ENCODE measurements at places on chromosomes 4 and X.

DNA sequence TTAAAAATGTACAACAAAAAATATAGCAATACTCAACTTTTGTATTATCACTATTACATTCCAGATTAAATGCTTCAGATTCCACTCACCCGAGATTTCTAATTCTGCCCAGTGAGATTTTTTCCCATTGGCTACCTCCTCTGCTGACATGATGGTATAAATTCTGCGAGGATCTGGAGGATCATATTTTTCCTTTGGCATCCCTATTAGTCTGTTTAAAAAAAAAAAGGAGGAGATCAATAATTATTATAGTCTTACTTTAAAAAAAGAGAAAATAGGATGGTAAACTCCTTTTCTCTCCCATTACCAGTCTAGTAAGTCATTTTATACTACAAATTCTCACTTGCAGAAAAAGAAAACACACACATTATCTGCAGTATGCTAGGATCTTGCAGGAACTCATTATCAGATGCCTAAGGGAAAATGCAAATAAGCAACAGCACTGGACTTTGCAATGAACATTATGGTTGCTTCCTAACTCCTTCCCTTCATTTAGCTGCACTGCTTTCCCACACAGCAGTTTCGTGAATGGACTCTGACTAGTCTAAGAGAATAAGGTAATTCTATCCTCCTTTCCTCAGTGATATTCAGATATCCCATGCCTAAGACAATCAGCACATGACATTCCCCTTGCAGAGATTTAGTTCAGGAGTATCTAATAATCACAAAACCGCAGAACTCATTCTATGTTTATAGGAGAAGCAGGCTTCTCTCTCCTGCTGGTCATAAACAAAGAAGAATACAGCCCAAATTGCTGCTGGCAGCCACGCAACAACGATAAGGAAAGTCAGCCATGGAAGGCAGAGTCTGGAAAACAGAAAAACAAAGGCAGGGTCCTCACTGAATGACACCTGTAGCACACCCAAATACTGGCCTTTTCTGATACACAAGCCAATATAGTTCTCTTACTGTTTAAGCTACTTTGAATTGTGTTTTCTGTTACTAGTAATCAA lies 42.7 kb downstream of the CNOT6L start:
- DNase-seq, result no peak

GRCh38 chr4:39362827-39363226 lies 3.3 kb downstream of the RFC1 start:
- DNase-seq, result no peak

- no peak for DNase-seq
These were observed 75.7 kb downstream of the HTRA3 start for GRCh38 chr4:8345053-8345945.

GRCh38 chr4:14182148-14182547 lies 554.6 kb upstream of the BOD1L1 start:
- DNase-seq, result no peak

GRCh38 chr4:100372432-100372831 lies 145.4 kb downstream of the EMCN start:
- no peak for DNase-seq

- DNase-seq, result peak; percentile 23
These were observed 118.2 kb upstream of the IQCM start for GRCh38 chr4:149933883-149934282.

GRCh38 chrX:117455787-117456186 lies 660.8 kb downstream of the KLHL13 start:
- DNase-seq, result no peak

DNA sequence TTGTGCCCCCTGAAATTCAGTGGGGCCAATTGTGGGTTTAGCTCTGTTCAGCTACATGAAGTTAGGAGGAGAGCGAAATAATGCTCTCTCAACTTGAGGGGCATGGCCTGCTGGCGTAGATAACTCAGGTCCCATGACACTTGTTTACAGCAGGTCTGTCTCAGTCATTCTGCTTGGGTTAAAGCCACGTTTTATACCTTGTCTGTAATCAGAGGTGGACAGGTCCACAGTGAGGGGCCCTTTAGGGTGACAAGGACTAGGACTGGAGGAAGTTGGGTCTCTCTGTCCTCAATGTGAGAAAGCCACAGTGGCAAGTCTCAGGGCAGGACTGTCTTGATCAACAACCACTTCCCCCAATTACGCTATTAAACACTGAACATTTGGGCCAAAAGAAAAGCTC lies 49.0 kb downstream of the PDHA1 start:
- DNase-seq, result no peak

GRCh38 chr4:6929812-6930464 lies 20.3 kb downstream of the TBC1D14 start:
- DNase-seq, result no peak

DNA sequence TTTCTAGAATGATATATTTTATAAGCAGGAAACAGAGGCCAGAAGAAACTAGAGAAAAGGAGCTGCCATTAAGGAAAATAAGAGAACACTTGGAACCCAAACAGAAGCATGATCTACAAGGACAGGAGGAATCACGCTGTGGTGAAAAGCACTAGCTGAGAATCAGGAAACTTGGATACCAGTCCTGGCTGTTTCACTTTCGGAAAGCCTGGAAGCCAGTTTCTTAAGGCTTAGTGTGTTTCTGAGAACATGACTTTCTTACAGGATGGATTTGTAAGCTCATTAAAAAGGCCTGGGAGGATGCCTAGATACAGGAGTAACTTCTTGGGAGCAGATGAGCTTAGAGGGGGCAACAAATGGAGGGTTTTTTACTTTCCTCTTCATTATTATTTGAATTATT lies 36.9 kb downstream of the TLL1 start:
- DNase-seq, result no peak

DNA sequence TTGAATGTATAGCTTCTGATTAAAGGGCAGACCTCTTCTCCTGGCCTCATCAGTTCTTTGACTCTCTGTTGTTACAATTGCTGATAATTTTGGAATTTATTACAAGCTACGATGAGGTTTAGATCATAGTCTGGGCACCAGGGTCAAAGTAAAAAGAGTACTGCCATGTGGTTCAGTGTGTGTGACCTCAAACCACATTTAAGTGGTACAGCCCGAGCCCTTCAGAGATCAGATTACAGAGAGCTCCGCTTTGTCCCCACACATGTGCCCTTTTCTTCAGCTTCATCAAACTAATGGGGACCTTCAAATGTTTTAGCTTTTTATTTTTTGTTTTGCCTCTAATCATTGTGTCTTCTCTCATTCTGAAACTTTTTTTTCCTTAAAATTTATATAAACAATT lies 37.1 kb downstream of the SPANXN2 start:
- no peak for DNase-seq

DNA sequence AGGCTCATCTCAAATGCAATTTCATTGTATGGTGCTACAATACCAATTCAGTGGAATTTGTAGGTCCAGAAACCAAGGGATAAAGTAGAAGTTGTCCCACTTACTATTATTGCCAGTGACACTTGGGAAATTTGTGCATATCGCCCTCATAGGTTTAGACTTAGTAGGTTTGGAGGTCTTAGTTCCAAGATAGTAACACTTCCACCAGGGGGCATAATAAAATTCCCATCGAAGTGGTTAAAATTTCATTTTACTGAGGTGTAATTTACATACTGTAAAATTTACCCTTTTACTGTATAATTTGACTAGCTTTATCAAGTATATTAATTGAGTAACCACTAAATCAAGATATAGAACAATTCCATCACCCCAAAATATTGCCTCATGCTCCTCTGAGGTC lies 174.6 kb downstream of the INPP4B start:
- no peak for DNase-seq

- no peak for DNase-seq
These were observed 6.0 kb downstream of the GRSF1 start for GRCh38 chr4:70833675-70834074.

GRCh38 chr4:128517739-128518510 lies 230.3 kb upstream of the PGRMC2 start:
- peak; percentile 88 for DNase-seq

GRCh38 chr4:111323496-111323895 lies 700.6 kb upstream of the PITX2 start:
- peak; percentile 27 for DNase-seq

GRCh38 chr4:75048208-75048879 lies 115.4 kb downstream of the PARM1 start:
- no peak for DNase-seq

DNA sequence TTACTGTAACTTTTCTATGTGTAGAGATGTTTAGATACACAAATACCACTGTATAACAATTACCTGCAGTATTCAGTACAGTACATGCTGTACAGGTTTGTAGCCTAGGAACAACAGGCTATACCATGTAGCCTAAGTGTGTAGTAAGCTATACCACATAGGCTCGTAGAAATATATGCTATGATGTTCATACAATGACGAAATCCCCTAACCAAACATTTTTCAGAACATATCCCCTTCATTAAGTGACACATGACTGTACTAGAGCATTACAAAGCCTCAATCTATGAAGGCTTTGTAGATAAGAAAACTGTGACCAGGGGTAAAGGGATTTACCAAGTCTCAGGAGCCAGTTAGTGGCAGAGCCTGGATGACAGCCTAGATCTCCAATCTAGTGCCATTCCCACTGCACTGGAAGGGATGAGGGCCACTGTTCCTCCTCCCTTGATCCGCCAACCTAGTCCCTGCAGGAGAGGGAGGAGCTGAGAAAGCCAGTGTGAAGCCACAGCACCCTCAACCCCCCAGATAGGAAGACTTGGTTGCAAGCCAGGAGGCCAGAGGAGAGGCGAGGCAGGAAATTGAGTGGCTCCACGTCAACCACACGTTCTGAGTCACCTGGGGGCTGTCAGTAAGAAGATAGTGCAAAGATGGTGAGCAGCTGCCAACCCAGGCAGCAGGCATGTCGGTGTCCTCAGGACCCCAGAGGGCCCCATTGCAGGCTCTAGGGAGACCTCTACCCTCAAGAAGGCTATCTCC lies 227.7 kb downstream of the BCOR start:
- DNase-seq, result no peak

DNA sequence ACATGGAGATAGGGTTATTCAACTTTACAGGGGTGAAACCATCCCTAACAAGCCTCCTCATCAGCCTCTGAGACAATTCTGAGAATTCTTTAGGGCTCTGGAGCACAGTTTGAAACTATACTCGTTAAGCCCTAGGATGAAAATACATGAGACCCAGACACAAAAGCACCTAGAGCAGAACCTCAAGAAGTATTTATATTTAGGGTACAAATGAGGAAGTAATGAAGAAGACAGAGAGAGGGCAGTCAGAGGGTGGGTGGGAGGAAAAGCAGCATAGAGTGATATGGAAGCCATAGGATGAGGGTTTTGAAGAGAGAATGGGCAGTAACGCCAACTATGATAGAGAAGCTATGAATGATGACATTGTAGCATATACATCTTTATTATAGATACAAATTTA lies 250.3 kb downstream of the DCLK2 start:
- DNase-seq, result no peak

- peak; percentile 24 for DNase-seq
These were observed 644.2 kb downstream of the ZNF674 start for GRCh38 chrX:45900766-45901615.

- no peak for DNase-seq
These were observed 792.2 kb upstream of the LCORL start for GRCh38 chr4:18813771-18814170.

GRCh38 chr4:47222276-47222675 lies 190.9 kb downstream of the GABRB1 start:
- no peak for DNase-seq

GRCh38 chrX:155612312-155613224 lies at the start of gene TMLHE:
TSS of gene TMLHE (minus strand) at chrX:155612952. CDS start at chrX:155545276, 67,676 bp downstream.
- DNase-seq, result peak; percentile 28

GRCh38 chrX:13270360-13270759 lies 49.5 kb downstream of the ATXN3L start:
- DNase-seq, result no peak

GRCh38 chr4:122854447-122855352 lies 28.1 kb downstream of the FGF2 start:
- no peak for DNase-seq

GRCh38 chrX:127552571-127552970 lies 499.6 kb downstream of the ACTRT1 start:
- DNase-seq, result no peak

DNA sequence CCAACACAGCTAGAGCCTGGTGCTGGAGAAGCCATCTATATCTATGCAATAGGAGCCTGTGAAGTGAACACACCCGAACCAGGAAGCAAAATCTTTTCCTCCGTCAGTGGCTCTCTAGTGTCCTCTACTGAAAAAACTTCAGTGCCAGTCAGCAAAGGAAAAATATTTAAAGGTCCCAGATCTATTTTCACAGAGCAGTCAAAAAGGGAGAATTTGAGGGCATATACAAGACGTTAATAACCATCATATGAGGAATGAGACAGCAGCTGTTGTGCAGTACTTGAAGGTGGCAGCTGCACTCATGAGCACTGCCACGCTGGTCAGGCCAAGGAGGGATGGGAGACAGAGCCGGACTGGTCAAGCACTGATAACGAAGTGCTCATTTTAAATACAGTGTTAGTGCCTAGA lies 14.4 kb downstream of the MCUB start:
- no peak for DNase-seq

DNA sequence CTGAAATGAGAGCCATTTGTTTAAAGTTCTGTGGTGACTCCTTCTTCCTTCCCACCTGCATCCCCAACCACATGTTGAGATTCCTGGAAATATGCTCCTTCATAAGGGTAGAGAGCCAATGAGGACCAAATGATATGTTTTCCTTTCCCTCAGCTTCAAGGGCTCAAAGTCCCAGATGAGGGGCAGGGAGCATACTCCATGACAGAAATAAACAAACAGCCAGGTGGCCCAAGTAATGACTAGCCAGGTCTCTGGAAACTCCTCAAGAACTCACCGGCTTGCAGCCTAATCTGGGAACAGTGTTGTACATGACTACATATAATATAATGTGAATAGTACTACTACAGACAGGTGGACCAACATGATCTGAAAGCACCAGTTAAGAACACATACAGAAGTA lies 392.3 kb downstream of the PACRGL start:
- DNase-seq, result no peak

DNA sequence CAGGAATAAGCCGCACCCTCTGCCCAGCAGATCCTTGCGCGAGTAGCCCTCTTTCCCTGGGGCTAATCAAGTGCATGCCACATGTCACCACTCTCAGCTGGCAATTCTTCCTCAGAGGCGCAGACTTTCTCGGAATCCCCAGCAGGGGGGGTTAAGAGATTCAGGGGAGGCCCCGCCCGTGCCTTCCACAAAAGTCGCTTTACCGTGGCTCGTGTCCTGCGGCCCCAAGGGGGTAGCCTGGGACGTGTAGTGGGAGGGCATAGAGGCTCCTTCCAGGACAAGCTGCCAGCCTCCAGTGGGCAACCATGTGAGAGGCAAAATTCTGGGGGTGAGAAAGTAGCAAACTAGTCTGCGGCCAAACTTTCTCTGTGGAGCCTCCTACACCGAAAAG lies 652 bp downstream of the SRPX start:
- no peak for DNase-seq
